DND-41 (cell line): ENCODE measurements at places on chromosomes 1 and 21.

GRCh38 chr1:119447344-119448126 lies 32.6 kb downstream of the HSD3B2 start:
- no peaks in the 10 kb centered on the region for H3K27me3 ChIP-seq
- H3K36me3 ChIP-seq = no peaks in the 10 kb centered on the region
- no peak for DNase-seq
- no peaks in the 10 kb centered on the region for H3K4me1 ChIP-seq
- no peak overlapping the region for H3K27ac ChIP-seq
- no peak overlapping the region for H3K4me3 ChIP-seq

DNA sequence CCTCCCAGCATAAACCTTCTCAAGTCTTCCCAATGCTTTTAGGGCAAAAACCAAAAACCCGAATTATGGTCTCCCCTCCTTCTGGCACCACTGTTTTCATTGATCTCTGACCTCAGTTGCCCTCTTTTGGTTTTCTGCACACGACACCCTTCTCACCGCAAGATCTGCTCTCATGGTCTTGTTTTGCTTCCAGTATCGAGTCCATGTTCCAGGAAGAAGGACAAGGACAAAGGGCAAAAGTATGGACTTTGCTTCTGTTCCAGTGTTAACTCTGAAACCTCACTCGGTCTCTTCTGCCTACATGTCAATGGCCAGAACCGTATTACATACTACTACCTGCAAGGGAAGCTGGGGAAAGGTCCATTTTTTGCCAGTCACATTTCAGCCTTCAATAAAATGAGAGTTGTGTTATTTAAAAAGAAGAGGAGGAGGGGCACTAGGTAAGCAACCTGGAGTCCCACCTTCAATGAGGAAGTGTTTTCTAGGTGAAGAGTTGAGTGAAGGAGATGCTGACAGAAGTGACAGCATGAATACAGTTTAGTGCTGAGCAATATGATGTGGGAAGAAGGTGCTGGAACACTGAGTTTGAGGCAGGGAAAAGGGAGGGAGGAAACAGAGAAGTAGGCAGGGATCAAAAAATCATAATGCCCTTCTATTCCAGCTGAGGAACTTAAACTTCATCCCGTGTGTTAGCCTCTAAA lies 183.4 kb downstream of the FGGY start:
- H3K4me3 ChIP-seq = no peak overlapping the region
- peaks cover 41% of the 10 kb centered on the region for H3K4me1 ChIP-seq

DNA sequence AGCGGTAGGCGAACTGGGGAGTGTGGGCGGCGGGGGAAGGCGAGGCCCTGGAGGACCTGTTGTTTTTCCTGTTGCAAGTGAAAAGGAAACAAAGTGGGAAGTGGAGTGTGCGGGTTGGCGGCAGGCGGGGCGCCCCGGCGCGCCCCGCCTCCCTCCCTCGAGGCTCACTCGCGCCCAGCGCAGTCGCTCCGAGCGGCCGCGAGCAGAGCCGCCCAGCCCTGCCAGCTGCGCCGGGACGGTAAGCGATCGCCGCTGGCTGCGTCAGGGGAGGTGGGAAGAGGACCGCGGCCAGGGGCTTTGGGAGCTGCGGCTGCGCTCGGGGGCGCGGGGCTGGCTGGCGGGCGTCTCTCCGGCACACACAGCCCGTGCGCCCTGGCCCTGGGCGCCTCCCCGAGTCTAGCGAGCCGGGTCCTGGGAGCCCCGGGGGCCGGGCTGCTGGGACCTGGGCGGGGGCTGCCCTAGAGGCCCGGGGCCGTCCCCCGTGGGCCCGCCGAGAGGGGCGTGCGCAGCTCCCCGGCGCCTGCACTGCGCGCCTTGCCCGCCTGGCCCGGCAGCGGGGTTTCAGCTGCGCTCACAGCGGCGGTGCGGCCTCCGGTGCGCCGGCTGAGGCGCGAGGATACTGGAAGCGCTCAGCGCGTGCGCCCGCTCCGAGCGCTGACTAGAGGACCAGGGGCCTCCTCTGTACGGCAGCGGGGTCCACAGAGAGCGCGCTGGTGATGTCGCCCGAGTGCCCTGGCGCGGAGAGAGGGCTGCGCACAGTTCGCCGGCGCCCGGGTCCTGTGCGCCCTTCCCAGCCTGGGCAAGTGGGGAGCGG lies at the start of gene PIK3CD:
PIK3CD (plus strand) TSS at position 167 of the 814 bp plus-strand sequence. CDS start 58,725 bp downstream, outside the sequence.
- H3K4me1 ChIP-seq = peaks cover 44% of the 10 kb centered on the region
- peak within 1 kb of the TSS; percentile 86 for H3K27ac ChIP-seq
- no peaks in the 10 kb centered on the region for H3K27me3 ChIP-seq
- H3K4me3 ChIP-seq = peak within 1 kb of the TSS; percentile 79

- no peaks in the 10 kb centered on the region for H3K36me3 ChIP-seq
- no peak overlapping the region for H3K27ac ChIP-seq
- no peak for DNase-seq
- peaks cover 5% of the 10 kb centered on the region for H3K27me3 ChIP-seq
These were observed 189.2 kb downstream of the DYRK1A start for GRCh38 chr21:37555672-37556261.

DNA sequence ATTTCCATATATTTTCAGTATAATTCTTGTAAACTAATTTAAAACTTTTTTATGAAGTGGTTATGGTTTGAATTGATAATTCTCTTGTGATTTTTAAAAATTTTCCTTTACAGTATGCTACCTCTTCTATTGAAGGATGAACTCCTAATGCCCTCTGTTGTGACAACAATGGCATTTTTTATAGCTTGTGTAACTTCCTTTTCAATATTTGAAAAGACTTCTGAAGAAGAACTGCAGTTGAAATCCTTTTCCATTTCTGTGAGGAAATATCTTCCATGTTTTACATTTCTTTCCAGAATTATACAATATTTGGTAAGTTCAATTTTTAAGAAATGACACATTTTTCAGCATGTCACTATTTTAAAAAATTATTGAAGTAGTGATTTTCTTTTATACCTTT lies 61.4 kb downstream of the ALG6 start:
- H3K36me3 ChIP-seq = peaks cover 33% of the 10 kb centered on the region
- no peaks in the 10 kb centered on the region for H3K4me1 ChIP-seq
- H3K4me3 ChIP-seq = no peak overlapping the region
- no peak for DNase-seq
- H3K27me3 ChIP-seq = no peaks in the 10 kb centered on the region
- no peak overlapping the region for H3K27ac ChIP-seq

DNA sequence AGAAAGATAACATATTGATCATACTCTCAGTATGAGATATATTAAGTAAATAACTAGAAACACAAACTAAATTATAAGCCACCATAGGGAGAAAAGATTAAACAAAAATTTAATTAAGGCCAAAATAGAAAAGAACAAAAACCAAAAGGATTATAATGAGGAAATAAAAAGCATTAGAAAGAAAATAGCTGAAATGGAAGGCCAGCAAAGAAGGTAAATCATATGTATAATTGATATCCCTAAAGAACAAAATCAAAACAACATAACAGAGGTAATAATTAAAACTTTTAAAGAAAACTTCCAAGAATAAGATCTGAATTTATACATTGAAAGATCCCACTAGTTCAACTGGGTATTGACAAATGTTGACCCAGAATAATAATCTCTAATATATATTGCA lies 453.0 kb downstream of the LRRIQ3 start:
- H3K4me1 ChIP-seq = no peaks in the 10 kb centered on the region
- no peaks in the 10 kb centered on the region for H3K27me3 ChIP-seq
- no peaks in the 10 kb centered on the region for H3K36me3 ChIP-seq
- H3K27ac ChIP-seq = no peak overlapping the region

DNA sequence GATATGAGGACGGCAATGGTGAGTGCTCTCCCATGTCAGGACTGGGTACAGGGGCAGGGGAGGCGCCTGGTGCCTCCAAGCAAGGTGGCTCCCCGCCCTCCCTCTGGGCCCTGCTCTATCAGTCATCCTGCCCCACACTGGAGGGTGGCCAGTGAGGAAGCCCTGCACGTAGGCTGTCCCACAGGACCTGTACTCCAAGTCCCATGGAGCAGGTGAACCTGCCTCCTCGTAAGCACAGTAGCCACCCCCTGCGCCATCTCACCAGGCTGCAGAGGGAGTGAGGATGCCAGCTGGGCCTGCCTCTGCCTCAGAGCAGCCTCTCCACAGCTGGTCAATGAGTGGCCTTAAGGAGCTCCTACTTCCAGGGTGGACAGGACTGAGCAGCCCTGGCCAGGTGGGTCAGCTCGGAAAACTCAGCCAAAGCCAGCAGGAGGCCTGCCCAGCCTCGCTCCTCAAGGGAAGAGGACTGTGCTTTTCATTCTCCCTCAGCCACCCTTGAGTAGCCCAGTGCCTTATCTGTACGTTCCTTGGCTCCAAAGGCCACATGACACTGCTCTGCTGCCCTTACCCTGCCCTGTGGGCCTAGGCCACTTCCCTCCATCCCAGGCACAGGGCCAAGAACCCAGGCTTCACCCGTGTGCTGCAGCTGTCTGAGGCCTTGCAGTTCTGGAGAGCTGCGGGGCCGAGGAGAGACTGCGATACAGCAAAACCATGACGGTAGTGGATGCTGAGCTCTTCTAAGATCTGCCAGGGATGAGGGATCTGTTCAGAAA lies 39.6 kb downstream of the SLC45A1 start:
- no peak overlapping the region for H3K27ac ChIP-seq
- no peak overlapping the region for H3K4me3 ChIP-seq
- H3K27me3 ChIP-seq = no peaks in the 10 kb centered on the region
- H3K4me1 ChIP-seq = no peaks in the 10 kb centered on the region
- peaks cover 76% of the 10 kb centered on the region for H3K36me3 ChIP-seq

DNA sequence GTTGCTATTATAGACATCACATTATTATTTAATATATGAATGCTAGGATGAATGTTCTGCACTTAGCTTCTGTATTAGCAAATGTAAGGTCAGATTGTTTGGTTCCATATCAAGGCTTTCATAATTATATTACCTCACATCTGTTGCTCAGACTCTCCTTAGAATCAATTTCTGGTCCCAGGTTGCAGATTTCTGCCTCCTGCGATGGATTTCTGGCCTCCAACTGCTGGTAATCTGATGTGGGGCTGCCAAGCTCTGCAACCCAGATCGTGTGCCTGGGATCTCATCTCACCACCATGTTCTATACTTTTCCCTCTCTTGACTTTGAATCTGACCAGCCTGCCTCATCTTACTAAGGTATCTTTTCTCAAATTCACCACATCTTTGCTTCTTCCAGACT lies 25.2 kb downstream of the PLPPR5 start:
- no peaks in the 10 kb centered on the region for H3K4me1 ChIP-seq
- H3K36me3 ChIP-seq = no peaks in the 10 kb centered on the region
- no peak overlapping the region for H3K27ac ChIP-seq
- no peaks in the 10 kb centered on the region for H3K27me3 ChIP-seq
- no peak overlapping the region for H3K4me3 ChIP-seq
- DNase-seq = no peak

- H3K4me1 ChIP-seq = no peaks in the 10 kb centered on the region
- H3K36me3 ChIP-seq = no peaks in the 10 kb centered on the region
- H3K27me3 ChIP-seq = no peaks in the 10 kb centered on the region
- no peak overlapping the region for H3K27ac ChIP-seq
- no peak for DNase-seq
These were observed 53.8 kb downstream of the LYPLAL1 start for GRCh38 chr1:219227360-219228057.

- no peak for DNase-seq
- no peak overlapping the region for H3K4me3 ChIP-seq
- peaks cover 43% of the 10 kb centered on the region for H3K27me3 ChIP-seq
- no peaks in the 10 kb centered on the region for H3K36me3 ChIP-seq
- H3K4me1 ChIP-seq = no peaks in the 10 kb centered on the region; the same call in 1 of the 2 replicates
These were observed 32.4 kb downstream of the SPTA1 start for GRCh38 chr1:158654086-158654485.

GRCh38 chr1:11777658-11778322 lies 15.8 kb downstream of the C1orf167 start:
- no peaks in the 10 kb centered on the region for H3K27me3 ChIP-seq
- no peak overlapping the region for H3K4me3 ChIP-seq
- no peaks in the 10 kb centered on the region for H3K36me3 ChIP-seq
- DNase-seq = no peak
- no peaks in the 10 kb centered on the region for H3K4me1 ChIP-seq

DNA sequence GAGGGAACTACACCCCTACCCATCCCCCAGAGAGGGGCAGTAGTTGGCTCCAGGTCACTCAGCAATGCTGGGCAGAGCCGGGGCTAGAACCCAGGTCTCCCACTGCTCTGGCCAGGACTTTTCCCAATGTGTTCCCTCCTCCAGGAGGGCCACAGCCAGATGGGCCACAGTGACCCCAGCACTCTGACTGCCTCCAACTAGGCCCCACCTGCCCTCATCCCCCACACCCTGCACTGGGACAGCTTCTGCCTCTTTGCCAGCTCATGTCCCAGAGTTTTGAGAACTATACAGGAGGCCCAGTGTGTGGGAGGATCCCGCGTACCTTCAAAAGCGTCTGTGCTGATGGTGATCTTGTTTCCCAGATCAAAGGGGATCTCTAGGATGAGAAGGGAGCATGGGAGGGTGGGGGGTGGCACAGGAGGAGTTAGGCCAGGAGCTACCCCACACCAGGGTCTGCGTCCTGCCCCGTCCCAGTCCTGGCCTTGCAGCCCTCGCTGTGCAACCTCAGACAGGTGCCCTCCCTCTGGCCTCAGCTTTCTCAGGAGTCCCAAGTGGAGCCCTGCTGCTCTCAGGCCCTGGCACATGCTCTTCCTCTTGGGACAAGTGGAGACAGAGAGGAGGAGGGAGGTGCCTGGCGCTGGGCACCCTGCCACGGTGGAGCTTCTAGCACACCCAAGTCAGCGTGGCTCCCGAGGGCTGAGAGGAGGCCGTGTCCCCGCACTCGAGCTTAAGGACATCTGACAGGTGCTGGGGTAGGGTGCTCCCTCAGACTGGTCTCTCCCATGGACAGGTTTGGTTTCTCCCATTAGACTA lies 22.0 kb downstream of the MYOM3 start:
- DNase-seq = no peak
- no peaks in the 10 kb centered on the region for H3K36me3 ChIP-seq
- no peaks in the 10 kb centered on the region for H3K27me3 ChIP-seq

DNA sequence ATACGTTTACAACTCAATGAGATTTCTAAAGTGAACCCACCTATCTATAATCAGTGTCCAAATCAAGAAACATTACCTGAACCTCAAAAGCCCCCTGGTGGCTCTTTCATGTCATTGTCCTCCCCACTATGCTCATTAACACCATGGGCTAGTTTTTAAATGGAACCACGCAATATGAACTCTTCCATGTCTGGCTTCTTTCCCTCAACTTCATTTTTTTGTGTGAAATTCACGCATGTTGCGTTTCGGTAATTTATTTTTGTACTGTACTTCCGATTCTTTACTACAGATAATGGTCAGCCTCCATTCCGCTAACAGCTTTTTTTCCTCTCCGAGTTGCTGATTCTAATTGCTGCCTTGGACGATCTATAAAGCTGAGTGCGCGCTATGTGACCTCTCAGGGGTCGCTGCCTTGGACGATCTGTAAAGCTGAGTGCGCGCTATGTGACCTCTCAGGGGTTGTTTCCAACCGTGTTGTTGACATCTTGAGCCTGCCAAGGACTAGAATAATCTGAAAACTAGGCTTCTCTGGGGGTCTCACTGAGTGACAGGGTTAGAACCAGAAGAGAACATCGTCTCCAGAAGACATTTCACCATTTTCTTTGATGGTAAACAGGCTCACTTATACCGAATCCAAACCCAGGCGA lies 1.1 kb upstream of the CACYBP start:
- peak overlapping the region; percentile 94 for H3K27ac ChIP-seq
- H3K4me3 ChIP-seq = peak overlapping the region; percentile 67
- H3K27me3 ChIP-seq = no peaks in the 10 kb centered on the region
- peak; percentile 63 for DNase-seq
- peaks cover 49% of the 10 kb centered on the region for H3K4me1 ChIP-seq
